Hepatic stellate cell (primary cell): ENCODE measurements at places on chromosomes 7 and 10.

DNA sequence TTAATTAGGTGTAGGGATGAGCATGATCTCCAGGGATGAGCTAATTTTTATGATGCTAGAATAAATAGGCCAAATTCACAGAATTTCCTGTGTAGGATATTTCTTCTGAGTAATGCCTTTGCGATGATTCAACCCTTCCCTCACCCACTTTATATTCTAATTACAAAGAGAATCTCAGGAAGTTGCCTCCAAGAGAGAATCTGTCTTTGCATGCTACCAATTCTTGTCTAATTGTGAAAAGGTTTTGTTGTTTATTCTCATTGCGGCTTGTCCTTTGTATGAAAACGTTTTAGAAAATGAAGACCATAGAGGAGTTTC is 6.3 kb downstream of the C7orf57 start:
- peak; percentile 26 for DNase-seq

DNA sequence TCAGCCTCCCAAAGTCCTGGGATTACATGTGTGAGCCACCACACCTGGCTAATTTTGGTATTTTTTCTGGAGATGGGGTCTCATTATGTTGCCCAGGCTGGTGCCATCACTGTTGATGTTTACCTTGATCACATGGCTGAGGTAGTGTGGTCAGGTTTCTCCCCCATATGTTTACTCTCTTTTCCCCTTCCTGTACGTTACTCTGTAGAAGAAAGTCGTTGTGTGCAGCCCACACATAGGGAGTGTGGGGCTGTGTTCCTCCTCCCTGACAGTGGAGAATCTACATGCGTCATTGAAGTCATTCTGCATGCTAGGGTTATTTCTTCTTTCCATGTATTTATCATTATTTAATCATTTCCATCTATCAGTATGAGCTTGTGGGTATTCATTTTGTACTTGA is 16.3 kb upstream of the ORAI2 start:
- no peak for DNase-seq

GRCh38 chr7:12649348-12649747 is 38.1 kb upstream of the ARL4A start:
- no peak for DNase-seq

- no peak for DNase-seq
These were observed 1216.4 kb downstream of the CNTNAP2 start for GRCh38 chr7:147332988-147333387.

DNA sequence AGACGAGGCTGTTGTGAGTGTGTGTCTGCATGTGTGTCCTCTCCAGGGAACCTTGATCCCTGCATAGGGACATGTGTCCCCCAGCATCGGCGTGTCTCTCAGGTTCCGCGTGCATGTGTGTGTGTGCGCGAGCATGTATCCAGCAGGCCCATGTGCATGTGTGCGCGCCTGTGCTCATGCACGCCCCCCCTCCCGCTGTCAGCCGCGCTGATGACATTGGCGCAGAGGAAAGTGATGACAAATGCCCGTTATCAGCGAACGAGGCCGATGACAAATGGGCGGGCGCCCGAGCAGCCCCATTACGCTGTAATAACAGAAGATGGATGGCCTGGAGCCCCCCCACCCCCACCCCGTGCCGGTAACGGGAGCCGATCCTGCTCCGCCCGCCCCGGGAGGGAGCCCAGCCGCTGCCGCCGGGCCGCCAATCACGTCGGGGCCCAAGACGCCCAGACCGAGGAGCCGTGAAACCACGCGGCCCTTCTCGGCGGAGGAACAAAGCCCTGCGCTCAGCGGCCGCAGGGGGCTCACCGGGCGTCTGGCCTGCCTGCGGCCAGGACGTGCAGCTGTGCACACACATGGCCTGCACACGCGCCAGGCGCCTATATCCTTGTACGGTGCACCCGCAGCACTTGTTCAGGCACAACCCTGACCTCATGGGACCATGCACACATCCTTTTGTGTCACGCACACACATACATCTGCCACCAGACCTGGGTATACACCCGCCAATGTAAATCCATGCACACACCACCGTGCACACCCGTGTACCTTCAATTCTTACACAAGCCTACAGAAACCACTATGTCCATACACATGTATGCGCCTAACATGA is 21.5 kb downstream of the POLL start:
- DNase-seq: peak; percentile 59
